ENCODE measurements at places on chromosomes 11 and 22. TPM values are rescaled to one million over a fixed set of nuclear protein-coding genes. Genes with fewer than 3 reads are reported as not detected.

Gene DRD2
- total RNA-seq, result 0.41 TPM

Gene MRGPRX4
- not detected for total RNA-seq

Gene SLC22A8
- 0.14 TPM for total RNA-seq

Gene TRIM22
- total RNA-seq, result 56.1 TPM

Gene TSPAN32
- total RNA-seq, result 0.23 TPM

Gene PGA3
- 0.59 TPM for total RNA-seq

Gene SART1
- 44.9 TPM for total RNA-seq

Gene DEPDC7
- 3.4 TPM for total RNA-seq

GRCh38 chr11:64652586-64653387 is 61.8 kb downstream of the SLC22A12 start:
- ATAC-seq, result peak; percentile 90

- ATAC-seq, result no peak
Measured at GRCh38 chr11:10459029-10459970, 4.2 kb downstream of the AMPD3 start.

DNA sequence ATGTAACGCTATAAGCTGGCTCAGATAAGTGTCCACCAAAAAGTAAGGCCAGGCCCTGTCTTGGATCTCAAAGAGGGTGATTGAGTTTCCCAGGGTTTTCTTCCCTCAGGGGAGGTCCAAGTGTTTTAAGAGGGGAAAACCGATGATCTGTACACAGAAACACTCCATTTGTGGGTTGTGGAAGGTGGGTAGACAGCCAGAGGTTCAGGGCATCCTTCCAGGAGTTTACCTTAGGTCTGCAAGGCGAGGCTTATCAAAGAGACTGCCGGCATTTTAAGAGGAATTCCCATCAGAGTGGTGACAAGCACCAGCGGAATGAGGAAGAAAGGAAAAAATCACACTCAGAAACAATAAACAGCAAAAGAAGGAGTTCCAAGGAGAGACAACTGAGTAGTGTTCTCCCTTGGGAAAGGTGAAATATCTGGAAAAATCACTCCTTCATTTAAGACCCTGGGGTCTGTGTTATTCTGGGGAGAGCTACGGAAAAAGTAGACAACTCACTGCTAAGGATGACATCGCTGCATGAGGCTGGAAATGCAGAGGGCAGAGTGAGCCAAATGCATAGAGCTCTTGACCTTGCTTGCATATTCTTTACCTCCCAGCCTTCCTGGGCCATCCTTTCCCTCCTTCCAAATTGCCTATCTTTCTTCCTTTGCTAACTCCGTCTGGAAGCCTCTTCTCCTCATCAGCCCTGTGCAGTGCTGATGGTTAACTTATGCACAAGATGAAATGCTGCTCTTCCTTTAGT is 22.1 kb upstream of the MMP7 start:
- ATAC-seq, result no peak

GRCh38 chr11:86765203-86765602 is 35.1 kb upstream of the PRSS23 start:
- ATAC-seq, result no peak

GRCh38 chr11:43941257-43941994 is 1.0 kb upstream of the C11orf96 start:
- no peak for ATAC-seq

DNA sequence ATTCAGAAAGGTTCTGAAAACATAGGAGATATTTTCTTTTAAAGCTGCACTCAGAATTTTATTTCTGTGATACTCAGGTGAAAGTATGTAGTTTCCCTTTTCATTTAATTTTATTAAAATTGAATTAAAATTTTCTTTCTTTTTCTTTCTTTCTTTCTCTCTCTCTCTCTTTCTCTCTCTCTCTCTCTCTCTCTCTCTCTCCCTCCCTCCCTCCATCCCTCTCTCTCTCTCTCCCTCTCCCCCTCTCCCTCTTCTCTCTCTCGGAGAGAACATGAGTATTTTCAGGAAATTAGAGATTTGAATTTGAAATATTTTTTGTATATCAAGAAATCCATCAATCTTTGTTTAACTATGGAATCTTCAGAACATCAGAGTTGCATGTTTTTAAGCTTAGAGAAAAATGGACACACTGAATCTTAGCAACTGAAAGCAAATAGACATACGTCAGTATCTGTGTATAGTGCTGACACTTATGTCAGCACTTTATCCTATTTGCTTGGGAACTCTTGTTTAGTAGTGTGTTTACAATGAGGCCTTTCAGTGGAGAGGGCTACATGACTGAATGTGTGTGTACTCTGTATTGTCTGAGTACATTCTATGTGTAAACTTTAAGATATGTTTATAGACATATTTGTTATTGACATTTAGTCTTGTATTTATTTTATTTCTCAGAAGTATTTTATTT is 44.5 kb downstream of the PDE3B start:
- ATAC-seq, result no peak

DNA sequence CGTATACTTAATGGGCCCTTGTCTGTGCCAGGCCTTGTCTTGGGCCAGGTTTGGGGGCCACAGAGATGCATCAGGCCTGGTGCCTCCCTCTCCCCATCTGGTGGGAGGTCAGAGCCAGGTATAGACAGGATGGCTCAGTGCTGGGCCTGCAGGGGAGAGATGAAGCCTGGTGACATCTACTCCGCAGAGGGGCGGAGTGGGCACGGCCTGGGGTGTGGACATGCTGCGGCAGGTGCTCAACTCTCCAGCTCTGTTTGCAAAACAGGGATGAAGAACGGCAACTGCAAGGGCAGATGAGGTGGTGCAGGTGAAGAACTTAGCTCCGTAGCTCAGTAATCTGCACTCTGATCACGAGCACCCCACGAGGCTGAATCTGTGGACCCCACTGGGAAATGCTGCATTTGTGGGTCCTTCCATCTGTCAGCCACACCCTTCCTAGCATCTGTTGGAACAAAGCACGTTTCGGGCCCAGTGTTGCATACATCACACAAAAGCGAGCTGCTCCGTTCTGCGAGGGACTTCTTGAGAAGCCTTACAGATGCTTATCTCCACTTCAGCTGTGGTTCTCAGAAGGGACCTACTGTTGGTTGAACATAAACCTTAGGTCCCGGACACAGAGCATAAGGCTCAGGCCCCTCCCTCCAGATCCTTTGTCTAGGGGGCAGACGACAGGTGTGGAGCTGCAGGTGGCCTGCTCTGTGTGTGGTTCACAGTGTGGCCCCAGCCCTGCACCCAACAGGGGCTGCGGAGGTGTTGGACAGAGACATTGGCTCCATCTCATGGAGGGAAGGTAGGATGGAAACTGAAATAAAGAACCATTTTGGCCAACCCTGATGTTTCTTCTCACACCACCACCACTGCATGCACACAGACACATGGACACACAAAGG is 78.3 kb downstream of the LRRC32 start:
- no peak for ATAC-seq

GRCh38 chr11:122234780-122235179 is 118.8 kb upstream of the BLID start:
- ATAC-seq, result no peak

GRCh38 chr11:27159335-27159679 is 118.7 kb downstream of the BBOX1 start:
- no peak for ATAC-seq

GRCh38 chr11:3018596-3018995 is 26.5 kb upstream of the NAP1L4 start:
- ATAC-seq, result no peak

- ATAC-seq, result peak; percentile 15
Measured at GRCh38 chr11:70483917-70484316, 85.6 kb downstream of the CTTN start.

Data from motor neuron (in vitro differentiated cells).